ENCODE measurements at places on chromosomes 16 and 17.
A peak's percentile ranks its signal among the peaks of the same experiment; 100 is the strongest.

DNA sequence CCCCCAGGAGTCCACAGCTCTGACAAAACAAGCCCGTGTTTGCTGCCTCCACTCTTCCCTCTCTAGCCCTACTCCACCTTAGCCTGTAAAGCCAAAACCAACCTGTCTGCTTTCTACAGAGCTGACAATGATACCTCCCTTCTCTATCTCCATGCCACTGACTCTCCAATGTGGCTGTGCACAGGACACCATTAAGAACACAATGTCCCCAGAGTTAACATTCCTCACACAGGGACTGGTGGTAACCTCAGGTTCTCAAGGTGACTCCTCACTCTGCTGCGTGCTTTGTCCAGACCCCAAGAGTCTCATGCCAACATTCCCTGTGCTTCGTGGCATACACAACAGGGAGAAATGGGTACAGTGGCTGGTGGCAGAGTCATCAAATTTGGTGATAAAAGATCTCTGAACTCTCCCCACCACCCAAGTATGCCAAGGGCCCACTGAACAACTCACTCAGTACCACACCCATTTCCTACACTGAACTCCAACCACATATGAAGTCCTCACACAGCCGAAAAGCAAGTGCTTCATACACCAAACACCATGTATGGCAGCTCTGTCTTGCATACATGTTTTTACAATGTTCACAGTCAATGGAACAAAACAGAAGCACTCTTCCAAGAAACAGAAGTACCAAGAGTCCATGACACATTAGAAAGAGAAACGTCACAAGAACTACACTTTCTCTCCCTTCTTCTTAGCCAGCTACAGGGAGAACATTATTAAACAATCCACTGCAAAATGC lies 21.1 kb downstream of the CSNK2A2 start:
- DNase-seq: no peak

DNA sequence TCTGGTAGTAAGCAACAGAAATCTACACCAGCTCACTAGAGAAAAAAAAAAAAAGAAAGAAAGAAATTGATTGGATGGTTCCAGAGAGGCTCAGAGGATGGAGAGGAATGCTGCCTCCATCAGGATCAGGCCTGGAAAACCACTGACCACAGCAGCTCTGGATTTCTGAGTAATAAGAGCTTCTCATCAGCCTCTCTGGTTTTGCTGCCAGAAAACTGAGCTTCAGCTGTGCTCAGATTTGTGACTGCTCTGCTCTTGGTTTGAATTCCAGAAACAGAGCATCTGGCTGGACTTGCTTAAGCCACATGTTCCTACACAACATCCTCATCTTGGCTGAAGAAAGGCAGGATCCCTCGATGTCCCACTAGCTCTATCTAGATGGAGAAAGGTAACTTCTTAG lies 25.9 kb downstream of the IRX6 start:
- DNase-seq: no peak

DNA sequence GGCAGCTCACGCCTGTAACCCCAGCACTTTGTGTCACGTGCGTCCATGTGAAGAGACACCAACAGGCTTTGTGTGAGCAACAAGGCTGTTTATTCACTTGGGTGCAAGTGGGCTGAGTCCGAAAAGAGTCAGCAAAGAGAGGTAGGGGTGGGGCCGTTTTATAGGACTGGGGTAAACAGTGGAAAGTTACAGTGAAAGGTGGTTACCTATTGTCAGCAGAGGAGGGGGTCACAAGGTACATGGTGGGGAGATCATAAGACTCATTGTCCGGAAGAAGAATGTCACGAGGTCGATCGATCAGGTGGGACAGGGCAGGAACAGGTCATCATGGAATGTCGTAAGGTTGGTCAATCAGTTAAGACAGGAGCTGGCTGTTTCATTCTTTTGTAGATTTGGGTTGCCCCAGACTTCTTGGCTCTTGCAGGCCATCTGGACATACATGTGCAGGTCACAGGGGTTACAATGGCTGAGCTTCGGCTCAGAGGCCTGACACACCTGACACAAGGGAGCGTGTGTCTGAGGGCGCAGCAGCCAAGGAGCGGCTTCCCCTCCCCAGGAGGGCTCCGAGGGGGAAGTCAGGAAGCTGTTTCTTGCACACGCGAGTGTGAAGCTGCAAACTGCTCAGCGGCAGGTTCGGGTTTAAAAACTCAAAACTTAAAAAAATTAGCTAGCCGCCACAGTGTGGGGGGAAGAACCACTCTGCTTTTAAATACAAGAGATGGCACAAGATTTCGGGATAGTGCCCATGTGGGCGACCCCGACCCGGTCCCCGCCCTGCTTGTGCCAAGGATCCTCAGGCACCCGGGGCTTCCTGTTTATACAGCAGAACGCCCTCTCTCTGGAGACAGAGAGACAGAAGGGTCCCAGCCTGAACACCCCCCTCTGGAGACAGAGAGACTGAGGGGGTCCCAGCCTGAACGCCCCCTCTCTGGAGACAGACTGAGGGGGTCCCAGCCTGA lies 12.4 kb upstream of the TEX19 start:
- DNase-seq: no peak

- no peak for DNase-seq
These were observed 29.8 kb upstream of the SPPL2C start for GRCh38 chr17:45814622-45815606.

- no peak for DNase-seq
These were observed 5.5 kb downstream of the CBFB start for GRCh38 chr16:67034487-67034886.

DNA sequence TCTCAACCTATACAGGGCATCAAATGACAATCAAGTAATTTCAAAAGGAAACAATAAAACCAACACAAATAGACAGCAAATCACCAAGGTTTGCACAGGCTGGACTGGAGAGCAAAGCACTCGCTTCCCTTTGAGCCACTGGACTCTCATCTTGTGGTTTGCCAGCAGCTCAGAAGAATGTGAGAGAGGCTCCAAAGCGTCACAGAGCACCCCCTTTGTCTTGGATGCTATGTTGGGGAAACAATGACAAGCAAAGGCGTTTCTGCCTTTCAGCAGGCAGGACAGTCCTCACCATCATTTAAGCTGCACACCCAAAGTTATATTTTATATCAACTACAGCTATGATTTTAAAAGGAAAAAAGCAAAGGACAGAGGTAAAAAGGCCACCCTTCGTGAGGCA lies 13.2 kb downstream of the SLC6A4 start:
- DNase-seq: no peak

- no peak for DNase-seq
These were observed 3.8 kb downstream of the CREBBP start for GRCh38 chr16:3876695-3877094.

DNA sequence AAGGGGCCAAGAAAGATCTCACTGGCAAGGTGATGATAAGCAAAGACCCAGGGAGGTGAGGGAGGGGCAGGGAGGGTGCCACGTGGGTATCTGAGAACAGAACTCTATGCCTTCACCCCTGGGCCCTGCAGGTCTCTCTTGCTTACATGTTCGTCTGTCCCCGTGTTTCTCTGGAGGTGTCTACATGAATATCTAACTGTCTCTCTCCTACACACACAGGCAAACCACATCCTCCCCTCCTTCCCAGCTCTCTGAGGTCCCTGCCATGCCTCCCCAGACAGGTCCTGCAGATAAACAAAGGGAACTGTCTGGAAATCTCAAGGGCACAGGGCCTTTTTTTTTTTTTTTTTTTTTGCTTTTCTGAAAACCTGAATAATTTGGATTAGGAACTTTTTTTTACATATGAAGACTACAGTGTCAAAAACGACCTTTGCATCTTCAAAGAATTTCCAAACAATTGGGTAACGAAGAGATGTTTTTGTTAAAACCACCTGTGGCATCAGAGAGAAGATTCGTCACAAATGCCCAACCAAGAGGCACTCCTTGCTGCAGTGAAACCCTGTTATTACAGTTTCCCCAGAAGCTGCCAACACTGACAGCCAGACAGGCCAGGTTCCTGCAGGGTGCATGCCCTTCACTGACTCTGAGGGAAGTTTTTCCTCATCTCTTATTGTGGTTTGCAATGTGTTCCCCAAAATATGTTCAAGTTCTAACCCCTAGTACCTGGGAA lies 17.8 kb downstream of the PLLP start:
- peak; percentile 26 for DNase-seq
